ENCODE measurements at places on chromosomes 16 and 17.

- no peak for DNase-seq
These were observed 1.7 kb upstream of the PEMT start for GRCh38 chr17:17593222-17593620.

DNA sequence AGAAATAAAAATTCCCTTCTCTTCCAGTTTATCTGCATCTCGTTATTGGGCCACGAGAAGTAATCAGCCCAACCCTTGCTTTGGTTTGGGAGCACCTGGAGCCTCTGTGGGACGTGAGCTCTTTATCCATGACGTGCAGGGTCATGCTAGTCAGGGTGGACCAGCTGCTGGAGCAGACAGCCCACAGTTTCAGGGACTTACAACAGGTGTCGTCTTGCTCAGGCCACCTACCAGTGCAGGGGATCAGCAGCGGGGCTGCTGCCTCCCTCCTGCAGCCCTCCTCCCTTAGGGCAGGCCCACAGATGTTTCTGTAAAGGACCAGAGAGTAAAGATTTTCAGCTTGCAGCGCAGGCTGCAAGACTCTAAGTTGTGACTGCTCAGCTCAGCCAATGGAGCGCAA lies 16.9 kb downstream of the ADAD2 start:
- DNase-seq: no peak

DNA sequence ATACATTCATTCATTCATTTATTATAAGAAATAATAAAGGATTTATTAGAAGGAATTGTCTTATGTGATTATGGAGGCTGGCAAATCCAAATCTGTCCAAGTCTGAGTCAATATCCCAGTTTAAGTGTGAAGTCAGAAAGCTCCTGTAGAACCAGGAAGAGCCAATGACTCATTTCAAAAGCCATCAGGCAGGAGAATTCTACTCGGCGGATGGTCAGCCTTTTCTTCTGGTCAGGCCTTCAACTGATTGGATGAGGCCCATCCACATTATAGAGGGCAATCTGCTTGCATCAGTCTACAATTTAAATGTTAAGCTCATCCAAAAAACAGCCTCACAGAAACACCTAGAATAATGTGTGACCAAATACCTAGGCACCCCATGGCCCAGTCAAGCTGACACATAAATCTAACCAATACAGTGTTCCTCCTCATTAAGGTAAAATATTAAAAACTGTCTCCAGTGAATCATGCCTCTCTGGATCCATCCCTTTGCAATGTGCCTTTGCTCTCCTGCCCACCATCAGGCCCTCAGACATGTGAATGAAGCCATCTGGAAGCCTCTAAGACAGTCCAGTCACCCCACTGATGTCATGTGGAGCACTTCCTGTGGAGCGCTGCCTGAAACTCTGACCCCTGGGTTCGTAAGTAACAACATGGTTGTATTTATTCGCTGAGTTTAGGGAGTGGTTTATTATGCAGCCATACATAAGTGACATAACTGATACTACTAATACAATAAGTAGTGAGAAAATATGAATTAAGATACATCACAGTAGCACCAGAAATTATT lies 69.2 kb upstream of the WSB1 start:
- DNase-seq: no peak

DNA sequence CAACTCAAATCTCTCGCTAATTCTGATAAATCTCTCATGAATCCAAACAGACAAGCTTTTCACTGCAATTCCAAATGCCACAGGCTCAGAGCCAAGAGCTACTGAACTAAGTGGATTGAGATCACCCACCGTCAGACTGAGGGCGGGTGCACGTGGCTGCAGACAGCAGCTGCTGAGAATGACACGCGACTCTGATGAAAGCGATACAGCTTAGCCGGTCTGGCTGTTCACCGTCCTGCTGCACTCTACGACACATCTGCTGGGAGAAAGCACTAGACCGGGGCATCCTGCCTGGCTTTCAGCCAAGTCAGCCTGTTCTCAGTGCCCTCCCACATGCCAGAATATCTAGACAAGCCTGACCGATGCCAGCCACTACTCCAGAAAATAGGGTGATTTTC lies 42.6 kb downstream of the KLHDC4 start:
- DNase-seq: peak; percentile 66

Data from left hindlimb (tissue), 1 donor.